ENCODE measurements at places on chromosomes 3 and 15. TPM values are rescaled to one million over a fixed set of nuclear protein-coding genes. Genes with fewer than 3 reads are reported as not detected.

Gene CHRFAM7A
- total RNA-seq: not detected

Gene SLC12A1
- total RNA-seq: 0.13 TPM

Gene UBAP1L
- 2.5 TPM for total RNA-seq

Gene SACM1L
- 13.6 TPM for total RNA-seq

Gene CHST13
- total RNA-seq: not detected

Gene SKOR1
- 0.13 TPM for total RNA-seq

All from epithelial cell of alveolus of lung (primary cell).